Caco-2 (cell line): ENCODE measurements at places on chromosomes 5 and 9.
A peak's percentile ranks its signal among the peaks of the same experiment; 100 is the strongest.

DNA sequence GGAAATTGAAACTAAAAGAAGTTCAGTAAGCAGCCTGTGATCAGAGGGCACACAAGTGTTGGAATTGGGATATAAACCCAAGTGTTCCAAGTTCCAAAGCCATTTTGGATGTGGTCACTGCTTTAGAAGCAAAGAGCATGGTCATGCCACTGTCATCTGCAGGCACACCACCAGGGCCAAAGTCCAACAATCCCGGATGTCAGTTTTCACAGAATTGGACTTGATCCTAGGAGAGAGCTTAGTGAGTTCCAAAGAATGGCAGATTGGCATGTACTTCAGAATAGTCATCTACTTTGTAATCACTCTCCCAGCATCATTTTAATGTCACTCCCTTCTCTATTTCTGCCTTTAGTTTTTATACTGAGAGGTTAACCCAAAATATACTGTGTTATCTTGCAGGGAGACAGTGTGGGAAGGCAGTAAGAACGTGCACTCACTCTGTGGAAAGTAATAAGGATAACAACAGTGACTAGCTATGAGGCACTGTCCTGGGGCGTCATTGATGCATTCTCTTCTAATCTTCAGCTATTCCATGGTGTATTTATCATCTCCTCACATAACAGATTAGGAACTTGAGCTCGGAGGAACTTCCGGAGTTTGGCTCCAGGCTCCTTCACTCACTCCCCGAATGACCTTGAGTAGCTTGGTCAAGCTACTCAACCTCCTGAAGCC is 388.0 kb downstream of the ACTL7B start:
- DNase-seq: no peak

DNA sequence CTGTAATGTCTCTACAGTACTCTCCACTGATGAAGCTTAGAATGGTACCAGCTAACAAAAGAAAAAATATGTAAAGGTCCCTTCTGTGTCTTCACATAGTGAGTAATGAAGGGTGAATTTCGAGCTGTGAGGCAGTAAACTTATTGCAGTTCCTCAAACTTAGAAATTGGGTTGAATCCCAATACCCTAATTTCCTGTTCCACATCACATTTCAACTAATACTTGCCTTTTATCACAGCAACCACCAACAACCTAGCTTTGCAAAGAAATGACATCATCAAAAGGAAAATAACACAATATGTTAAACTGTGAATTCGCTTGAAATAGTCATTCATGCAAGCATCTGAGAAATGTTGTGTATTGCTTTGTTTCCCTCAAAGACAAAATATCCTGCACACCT is 9.4 kb upstream of the TNFAIP8 start:
- no peak for DNase-seq

DNA sequence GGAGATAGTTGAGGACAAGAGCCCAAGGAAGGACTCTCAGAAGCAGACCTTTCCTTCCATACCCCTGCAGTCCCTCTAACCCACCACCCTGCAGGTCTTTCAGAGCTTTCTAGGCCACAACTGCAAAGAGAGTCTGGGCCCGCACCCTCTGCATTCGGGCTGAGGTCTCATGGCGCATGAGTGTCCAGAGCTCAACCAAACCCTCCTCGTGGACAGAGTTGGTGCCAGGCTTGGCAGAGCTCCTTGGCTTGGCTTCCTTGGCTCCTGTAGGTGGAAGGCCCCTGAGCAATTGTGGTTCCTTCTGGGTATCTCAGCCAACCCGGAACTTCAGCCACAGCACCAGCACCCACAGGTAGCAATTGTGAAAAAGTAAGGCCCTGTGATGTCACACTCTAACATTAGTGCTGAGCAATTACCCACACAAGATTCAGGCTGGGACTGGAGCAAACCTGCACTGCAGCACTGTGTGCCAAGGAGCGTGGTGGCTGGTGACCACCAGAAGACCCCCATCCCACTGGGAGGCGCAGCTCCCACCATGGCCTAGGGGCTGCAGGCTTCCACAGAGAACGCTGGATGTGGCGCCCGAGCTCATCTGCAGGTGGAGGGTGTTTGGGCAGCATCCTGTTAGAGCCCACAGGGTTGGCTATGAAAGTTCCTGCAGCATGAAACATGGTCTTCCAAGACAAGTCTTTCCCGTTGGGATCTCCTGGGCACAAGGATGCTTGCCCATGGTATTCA is 38.8 kb downstream of the FOXI1 start:
- no peak for DNase-seq

DNA sequence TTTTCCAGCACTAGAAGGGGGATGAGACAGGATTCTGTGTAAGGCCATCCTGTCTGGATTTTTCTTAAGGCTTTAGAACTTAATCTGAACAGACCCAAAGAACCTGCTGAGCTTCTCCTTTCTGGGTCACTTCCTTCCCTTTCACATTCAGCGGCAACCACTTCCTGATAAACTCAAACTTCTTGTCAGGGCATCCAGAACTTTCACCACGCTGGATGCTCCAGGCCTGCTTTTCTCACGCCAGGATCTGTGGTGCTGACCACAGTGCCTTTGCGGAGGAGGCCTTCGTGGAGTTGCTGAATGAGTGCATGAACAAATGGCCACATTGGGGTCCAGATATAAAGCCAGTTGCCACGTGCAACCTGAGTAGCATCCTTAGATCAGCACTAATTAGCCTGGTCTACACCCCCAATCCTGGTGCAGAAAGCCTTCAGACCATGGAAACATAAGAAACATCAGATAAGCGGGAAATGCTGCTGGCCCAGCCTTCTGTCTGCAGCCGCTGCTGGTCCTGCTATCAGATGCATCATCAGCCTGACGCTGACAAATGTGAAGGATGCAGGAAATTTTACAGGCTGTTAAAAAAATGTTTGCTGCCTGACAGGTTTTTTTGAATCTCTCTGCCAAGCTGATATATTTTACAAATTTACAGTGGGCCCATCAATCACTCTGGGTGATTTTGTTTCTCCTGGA is 75.3 kb upstream of the BARHL1 start:
- DNase-seq: no peak

- DNase-seq: no peak
Observed at GRCh38 chr9:105854026-105854782, 159.9 kb downstream of the TMEM38B start.

- peak; percentile 74 for DNase-seq
Observed at GRCh38 chr5:78985725-78986223, 664 bp upstream of the ARSB start.

DNA sequence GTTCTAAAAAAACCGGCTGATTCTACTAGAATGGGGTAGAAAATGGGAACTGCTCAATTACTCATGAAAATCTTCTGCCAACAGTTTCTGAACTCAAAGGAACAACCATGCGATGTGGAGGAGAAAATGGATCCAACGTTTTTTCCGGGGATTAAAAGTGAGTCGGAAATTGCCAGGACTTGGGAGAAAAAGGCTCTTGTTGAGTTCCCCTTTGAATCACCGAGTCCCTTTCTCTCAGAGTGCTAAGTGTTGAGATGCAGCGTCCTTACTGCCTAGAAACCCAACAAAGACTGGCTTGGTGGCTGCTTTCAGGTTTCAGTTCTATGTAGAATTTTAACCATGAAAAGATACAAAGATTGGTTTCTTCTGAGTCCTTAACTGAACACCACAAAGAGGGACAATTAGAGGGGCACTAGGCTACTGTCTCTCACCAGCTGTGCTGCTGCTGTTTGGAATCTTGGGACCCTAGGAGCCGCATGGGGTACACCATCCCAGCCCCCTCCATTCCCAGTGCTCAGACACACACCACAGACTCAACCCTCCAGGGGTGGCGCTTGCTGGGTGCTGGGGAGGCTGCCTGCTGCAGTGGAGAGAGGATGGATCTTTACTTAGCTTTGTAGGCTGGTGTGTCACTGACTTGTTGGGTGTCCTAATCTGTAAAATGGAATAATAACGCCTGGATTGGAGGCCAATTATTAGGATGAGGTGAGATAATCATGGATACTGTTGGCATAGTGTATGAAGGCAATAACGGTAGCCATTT is 21.5 kb upstream of the NEUROG1 start:
- DNase-seq: no peak

GRCh38 chr5:179870403-179870903 is 11.8 kb upstream of the MRNIP start:
- DNase-seq: no peak

- DNase-seq: no peak
Observed at GRCh38 chr5:137269274-137269673, 229.9 kb downstream of the SPOCK1 start.

DNA sequence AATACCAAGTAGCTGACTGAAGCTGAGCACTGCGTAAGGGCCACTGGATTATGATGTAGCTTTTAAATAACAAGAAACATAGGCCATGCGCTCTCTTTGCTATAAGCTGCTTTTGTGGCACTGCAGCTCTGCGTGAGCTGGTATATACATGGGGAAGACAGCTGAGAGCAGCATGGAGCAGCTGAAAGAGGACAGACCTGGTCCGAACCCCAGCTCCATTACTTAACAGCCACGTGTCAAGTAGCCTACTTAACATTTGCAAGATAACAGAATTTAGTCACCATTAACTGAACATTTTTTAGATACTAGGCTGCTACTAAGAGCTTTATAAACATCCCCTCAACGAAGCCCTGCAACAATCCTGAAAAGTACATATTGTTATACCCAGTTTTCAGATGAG is 69.3 kb downstream of the PTPN3 start:
- DNase-seq: no peak

DNA sequence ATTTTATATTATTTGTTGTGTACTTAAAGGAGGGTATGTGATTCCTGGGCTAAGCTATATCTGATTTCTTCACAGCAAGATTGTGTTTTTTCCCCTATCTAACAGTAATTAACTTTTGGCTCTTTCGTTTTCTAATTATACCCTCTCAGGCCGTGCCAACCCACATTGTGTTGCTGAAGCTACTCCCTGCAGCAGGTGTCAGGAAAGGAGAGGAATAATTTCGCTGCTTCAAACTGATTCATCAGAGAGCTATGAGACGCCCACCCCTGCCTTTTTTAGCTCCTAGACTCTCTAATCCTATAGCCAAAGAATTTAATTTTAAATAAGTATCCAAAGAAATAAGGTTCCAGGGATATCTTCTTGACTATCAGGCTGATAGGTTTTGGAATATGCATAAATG is 3.8 kb downstream of the CAVIN4 start:
- no peak for DNase-seq
